ENCODE measurements at places on chromosomes 6 and 20.

DNA sequence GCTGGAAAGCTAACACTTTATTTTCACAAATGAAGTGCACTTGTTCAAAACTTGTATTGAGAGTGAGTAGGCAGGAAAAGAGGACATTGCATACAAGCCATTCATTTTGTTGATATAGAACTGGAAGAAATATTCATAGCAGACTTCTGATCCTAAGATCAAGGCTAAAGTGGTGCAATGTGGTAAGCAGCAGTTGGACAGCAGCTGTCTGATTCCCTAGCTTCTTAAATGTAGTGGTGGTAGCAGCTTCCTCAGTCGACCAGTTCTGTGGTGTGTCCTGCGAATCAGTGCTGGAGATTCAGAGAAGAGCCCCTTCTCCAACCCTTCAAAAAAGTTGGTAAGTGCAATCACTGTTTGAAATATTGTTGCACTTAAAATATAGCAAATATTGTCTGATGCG, 281.7 kb upstream of the GJE1 start:
- DNase-seq: no peak

DNA sequence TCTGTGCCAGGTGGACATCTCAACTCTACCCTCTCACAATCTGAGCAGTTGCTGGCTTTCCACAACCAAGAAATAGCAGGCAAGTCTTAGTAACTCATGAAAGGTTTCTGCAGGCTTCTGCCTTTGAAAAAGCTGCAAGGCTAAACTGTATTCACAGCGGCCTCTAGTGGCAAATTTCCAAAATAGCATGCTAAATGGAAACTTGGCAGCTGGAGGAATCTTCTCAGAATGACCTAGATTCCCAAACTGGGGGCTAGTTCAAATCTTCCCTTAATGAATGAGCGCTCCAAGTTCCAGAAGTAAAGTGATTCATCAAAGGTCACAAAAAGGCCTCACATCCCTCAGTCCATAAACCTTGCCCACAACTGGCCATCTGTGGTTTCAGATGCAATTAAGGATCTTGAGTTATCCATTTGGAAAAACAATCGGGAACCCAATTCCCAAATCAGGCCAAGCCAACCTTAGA, 11.9 kb upstream of the CPNE5 start:
- peak; percentile 26 for DNase-seq

DNA sequence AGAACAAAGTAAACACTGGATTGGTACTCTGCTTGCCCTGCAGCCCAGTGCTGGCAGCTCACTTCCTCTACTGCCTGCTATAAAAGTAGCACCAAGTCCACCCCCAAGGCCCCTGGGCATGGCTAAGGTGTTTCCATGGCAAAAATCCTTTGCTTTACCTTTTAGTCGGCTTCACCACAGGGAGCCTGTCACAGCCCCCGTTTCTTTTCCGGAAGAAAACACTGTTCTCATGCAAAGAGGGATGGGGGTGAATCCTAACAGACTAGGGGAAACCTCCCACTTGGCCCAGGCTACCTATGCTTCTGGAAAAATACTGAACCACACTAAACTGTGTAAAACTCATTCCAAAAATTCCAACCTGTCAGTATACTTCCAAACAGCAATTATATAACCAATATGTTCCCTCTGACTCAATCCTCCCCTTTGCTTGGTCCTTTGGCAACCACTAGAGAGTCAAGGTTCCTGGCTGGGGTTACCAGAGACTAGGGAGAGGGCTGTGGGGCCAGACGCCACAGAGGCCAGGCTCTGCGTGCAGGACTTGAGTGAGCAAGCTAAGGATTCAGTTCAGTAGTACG, 16.1 kb downstream of the PPIL1 start:
- no peak for DNase-seq

DNA sequence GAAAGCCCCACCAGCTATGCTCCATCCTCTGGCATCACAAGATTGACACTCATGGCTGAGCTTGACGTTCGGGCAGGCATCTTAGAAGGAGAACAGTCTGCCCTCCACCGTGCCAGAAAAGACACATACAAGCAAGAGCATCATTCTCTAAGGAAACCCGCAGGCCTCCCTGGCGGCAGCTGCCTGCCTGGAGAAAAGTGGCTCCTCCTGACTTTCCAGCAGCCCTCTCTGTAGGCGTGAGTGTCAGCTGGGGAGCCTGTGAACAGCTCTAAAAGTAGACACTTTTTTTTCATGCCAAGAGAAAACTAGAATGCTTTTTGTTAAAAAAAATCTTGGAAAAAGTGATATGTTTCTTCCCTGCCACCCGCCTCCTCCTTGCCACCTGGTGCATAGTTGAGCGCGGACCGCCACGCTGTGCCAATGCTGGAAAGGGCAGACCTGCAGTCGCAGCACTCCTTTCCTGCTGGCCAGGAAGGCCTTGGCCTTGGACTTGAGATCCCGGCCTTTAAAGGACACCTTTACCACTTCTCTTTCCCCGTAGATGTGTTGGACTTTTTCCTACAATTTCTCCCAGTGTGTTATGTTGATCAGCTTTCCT, 29.7 kb upstream of the INSM1 start:
- no peak for DNase-seq

- DNase-seq: no peak
These were observed 90.1 kb upstream of the SLC22A16 start for GRCh38 chr6:110566346-110567125.

DNA sequence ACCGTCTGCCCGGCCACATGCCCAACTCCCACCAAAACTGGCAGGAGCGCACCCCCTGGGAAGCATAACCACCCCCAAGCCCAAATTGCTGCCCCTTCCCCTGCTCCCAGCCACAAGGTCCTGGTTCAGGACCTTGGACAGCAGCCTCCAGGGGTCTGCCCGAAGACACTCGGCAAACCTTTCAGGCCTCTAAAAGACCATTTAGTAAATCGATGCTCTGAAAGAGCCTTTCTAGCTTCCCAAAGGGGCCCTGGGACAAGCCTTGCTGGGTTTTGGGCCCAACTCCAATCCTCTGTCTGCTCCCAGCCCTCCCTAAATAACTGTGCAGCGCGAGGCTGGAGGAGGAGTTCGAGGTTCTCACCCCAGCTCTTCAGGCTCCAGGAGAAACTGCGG, 30.5 kb downstream of the GRM4 start:
- DNase-seq: no peak

- DNase-seq: no peak
These were observed 106.3 kb downstream of the SCML4 start for GRCh38 chr6:107717781-107718180.

GRCh38 chr20:49989234-49990065, 6.7 kb downstream of the SNAI1 start:
- DNase-seq: peak; percentile 22

GRCh38 chr6:134187751-134188150, 130.2 kb downstream of the SGK1 start:
- DNase-seq: no peak
